ENCODE measurements at places on chromosomes 7 and 10. TPM values are rescaled to one million over a fixed set of nuclear protein-coding genes. Genes with fewer than 3 reads are reported as not detected.

The VWA2 gene
- 2.2 TPM for total RNA-seq

DNA sequence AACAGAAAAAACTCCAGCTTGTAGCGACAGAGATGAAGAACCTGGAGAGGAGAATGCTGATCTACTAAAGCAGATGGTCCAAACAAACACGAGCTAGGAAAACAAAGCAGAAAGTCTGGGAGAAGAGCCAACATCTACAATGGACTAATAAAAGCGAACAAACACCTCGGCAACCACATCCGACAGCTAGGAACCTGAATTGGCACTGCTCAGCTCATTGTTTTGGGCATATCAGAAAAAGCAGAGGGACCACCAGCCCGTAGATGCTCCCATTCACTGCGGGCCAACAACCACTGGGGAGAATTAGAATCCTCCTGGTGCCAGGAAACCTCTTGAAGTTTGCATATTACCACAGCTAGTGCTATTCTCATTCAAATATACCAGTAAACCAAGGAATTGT is 204.7 kb downstream of the NXPH1 start:
- no peak for DNase-seq

- DNase-seq = no peak
Measured at GRCh38 chr7:139915268-139915863, 86.3 kb downstream of the TBXAS1 start.

DNA sequence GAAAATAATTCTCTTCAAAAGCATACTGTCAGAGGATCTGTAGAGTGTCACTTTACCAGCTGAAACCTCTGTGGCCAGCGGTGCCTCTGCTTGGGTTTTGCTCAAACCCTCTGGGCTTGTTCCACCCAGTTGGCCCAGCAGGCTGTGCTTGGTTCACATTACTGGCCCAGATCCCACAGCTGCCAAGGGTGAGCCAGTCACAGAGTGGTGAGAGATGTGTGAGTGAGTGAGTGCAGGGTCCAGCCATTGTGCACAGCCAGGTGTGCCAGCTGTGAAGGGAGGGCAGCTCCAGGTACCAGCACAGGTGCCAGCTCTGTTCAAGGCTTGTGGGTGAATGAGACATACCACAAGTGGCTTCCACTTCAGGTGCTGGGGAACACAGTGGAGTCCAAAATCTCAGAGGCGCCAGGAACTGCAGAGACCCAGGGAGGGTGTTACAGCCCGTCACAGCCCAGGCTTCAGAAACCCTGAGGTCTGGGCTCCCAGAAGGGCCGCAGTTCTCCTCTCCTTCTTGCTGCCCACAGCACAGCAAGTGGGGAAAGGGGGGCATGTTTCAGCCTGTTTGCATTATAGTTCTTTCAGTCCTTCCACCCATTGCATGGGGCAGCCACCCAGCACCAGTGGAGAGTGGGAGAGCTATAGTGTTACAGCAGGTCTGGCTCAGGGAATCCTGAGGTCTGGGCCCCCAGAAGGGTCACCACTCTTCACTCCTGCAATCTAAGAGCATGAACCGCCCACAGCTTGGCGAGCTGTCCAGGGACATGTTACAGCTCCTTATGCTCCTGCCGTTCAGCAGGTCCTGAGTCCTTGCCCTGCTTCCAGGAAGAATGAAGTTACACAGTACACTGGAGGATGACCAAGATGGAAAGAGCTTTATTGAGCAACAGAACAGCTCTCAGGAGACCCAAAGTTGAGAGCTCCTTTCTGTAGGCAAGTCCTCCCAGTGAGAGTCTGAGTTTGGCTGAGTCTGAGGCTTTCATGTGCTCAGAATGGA is 931.7 kb upstream of the SORCS1 start:
- DNase-seq = no peak

DNA sequence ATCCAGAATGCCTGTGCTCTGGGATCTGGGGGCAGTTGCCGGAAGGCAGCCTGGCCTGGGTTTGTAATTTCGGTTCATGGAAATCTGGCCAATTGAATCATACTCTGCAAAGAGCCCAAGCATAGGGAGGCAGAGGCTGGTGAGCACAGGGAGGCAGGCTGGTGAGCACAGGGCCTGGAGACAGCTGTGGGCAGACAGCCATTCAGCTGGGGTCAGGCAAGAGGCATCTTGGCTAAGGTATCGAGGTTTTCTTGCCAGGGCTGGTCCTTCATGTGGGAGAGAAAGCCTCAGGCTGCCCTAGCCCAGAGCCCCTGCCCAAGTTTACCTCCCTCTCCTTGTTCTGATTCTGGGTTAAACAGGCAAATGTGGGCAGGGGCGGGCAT is 63.7 kb upstream of the BAIAP2L1 start:
- no peak for DNase-seq

DNA sequence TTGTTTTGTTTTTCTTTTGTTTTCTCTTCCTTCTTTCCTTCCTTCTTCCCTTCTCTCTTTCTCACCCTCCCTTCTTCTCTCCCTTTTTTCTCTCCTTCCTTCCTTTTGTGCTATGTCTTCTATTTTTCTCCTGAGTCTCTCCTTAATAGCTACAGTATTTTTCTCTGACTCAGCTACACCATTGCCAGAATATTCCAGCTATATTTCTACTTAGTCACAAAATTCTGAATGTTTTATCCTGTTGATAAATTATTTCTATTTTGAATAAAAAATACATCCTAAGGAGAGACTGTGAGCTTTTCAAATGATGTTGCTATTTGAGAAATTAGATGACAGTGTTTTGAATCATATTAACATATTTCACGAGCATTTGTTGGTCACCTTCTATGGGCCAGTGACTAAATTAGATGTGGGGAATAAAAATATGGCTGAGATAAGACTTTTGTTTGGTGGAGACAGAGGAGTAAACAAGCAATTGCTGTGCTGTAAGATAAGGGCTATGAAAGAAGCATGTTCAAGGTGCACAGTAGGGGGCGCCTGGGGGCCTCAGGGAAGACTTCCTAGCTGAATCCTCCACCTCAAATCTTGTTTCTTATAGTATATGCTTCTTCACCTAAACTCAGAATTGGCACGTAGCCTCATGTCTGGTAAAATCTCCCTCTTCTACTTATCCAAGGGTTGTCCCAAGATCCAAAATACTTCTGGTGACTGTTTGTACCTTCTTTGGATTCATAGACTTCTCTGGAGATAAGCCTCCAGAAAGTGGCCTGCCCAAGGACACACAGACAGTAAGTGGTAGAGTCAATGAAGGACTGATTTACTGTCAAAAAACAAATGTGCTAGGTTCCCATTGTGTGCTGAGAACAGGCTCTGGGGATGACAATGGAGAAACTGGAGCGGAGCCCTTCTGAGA is 115.5 kb upstream of the CREB5 start:
- no peak for DNase-seq

DNA sequence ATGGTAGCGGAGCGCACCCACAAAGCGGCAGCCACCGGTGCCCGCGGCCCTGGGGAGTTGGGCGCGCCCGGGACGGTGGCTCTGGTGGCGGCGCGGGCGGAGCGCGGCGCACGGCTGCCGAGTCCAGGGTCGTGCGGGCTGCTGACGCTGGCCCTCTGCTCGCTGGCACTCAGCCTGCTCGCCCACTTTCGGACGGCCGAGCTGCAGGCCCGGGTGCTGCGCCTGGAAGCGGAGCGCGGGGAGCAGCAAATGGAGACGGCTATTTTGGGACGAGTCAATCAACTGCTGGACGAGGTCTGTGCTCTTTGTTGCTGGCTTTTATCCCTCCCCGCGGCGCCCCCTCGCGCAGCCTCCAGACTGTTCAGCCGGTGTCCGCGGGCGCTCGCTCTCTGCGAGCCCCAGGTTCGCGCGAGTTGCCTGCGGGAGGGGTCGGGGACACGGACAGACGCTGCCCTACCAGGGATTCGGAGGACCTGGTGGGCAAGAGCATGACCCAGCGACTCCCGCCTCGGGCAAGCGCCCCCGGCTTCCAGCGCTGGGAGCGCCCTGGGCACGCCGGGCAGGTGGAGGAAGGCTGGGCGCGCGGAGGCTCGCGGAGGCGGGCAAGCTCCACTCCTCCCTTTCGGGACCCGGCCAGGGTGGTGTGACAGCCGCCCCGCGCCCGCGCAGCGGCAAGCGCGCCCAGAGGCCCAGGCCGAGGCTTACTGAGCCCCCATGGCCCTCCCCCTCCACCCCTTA is 887 bp downstream of the COL13A1 start:
- peak; percentile 71 for DNase-seq

DNA sequence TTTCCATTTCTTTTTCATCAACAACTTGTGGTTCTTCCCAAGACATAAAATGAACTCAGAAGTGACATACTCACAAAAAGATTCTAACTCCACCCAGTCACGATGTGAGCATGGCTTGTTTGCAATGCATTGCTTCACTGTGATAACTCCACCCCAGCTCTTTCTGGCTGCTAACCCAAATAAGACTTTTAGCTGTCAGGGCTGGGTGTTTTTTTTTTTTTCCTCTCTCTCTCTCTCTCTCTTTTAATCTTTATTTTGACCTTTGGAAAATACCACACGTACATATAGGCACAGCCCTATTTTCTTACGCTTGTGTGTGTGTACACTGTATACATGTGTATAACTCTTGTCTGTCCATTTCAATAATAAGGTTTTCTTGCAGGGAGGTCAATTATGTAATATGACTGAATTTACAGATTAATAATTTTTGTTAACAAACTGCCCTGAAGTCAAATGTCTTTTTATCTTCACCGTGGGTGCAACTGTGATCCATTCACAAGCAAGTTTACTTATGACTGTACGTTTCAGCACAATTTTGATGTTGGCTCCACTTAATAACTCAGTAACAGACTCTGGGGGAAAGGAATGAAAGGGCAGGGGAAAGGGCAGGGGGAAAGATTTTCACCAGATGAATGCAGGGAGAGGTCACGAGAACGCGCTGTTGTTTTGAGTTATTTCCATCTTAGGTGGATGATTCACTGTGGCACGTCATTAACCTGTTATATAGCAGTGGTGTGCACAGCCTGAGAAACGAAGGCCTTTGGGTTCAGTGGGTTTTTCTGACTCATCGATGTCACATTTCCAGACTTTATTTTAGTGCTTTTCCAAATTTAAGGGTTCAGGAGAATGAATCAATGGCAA is 49.1 kb downstream of the APBB1IP start:
- peak; percentile 91 for DNase-seq

DNA sequence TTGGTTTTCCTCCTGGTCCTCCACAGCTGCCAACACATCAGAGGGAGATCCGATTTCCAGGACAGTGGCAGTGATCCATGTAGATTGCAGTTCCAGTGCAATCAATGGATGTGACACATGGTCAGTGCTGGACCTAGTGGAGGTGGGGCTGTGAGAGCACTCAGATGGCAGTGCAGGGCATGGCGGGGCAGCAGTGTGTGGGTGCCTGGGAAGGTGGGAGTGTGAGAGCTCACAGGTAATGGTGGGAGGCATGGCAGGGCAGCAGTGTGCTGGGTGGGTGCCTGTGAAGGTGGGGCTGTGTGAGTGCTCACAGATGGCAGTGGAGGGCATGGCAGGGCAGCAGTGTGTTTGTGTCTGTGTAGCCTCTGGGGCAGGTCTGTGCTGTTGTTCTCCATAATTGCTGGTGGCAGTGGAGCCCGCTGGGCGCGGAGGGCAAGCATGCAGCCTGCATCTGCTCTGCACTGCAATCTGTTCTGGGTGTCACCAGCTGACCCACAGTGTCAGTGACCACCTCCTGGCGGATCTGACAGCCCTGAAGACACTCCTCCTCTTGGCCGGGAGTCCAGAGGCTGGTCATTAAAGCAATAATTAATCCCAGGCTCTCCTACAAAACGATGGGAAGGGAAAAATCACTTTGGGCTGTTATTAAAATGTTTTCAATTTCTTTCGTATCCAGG is 8.6 kb upstream of the ADARB2 start:
- no peak for DNase-seq

DNA sequence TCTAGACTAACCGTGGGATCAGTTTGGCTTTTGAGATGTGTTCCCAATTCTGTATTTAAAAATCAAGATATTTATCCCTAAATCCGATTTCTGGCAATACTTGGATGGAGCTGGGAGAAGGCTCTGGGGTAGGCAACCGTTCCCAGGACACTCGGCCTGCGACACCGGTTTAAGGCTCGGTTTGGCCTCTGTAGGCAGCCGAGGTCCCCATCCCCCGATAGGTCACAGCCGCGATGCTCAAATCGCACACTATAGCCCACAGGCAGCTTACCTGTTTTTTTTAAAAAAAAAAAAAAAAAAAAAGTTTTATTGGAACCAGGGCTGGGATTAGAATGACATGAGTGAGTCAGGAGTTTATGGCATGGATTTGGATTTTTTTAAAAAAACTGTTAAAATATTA is 729 bp upstream of the TAF3 start:
- no peak for DNase-seq

DNA sequence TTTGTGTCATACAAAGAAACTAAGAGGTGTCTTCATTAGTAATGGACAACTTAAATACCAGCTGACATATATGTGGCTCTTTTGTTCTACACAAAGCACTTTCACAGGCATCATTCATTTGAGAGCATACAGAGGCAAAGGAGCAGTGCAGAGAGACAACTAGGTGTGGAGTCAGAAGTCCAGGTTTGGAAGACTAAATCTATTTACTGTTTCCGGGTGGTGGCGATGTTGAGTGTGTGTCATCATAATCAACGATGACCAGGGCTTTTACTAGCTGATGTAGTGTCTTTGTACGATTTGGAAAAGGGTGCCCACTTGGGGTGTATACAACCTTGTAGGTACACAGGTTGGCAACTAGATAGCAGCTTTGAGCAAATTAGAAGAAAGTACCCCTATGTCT is 195.5 kb upstream of the CCDC6 start:
- no peak for DNase-seq

The FAM149B1 gene
- 24.1 TPM for total RNA-seq

GRCh38 chr7:23003505-23004246 is 10.3 kb downstream of the HYCC1 start:
- no peak for DNase-seq

The EIF4H gene
- total RNA-seq = 171 TPM

The SSMEM1 gene
- not detected for total RNA-seq

DNA sequence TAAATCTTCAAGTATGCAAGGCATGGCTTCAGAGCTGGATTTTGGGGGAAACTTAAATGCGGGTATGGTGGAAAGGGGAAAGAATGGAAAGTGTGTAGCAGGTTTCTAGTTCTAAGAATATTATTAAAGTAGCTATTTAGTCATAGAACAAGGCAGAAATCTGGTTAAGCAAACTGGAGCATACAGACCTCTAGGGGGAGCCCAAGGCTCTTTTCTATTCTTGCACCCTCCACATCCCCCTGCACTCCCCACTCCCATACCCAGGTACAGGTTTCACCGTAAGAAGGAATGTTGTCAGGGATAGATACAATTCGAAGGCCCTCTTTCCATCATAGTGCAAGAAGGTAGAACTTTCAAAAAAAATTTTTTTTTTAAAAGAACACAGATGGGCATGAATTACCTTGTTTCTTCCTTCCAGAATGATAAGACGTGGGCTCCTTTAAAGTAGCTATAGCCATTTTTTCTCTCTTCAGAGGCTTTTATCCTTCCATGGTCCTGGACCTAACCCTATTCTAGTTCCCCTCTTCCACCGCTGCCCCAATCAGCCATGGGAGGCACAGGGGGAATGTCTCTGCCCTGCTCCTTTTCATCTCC is 41.5 kb upstream of the SMIM30 start:
- DNase-seq = no peak

GRCh38 chr10:88881922-88882645 is 2.0 kb downstream of the STAMBPL1 start:
- no peak for DNase-seq

The PRXL2A gene
- total RNA-seq = 26.5 TPM
